ENCODE measurements at places on chromosomes 3 and 15. TPM values are rescaled to one million over a fixed set of nuclear protein-coding genes. Genes with fewer than 3 reads are reported as not detected.
A peak's percentile ranks its signal among the peaks of the same experiment; 100 is the strongest.

MST1R gene
- total RNA-seq, result 38.5 TPM

LTF gene
- 3.8 TPM for total RNA-seq

DPPA4 gene
- not detected for total RNA-seq

WDR76 gene
- total RNA-seq, result 3.0 TPM

GNB4 gene
- total RNA-seq, result 19.9 TPM

GRCh38 chr15:80483725-80484161, 79.6 kb downstream of the ARNT2 start:
- DNase-seq, result no peak

DNA sequence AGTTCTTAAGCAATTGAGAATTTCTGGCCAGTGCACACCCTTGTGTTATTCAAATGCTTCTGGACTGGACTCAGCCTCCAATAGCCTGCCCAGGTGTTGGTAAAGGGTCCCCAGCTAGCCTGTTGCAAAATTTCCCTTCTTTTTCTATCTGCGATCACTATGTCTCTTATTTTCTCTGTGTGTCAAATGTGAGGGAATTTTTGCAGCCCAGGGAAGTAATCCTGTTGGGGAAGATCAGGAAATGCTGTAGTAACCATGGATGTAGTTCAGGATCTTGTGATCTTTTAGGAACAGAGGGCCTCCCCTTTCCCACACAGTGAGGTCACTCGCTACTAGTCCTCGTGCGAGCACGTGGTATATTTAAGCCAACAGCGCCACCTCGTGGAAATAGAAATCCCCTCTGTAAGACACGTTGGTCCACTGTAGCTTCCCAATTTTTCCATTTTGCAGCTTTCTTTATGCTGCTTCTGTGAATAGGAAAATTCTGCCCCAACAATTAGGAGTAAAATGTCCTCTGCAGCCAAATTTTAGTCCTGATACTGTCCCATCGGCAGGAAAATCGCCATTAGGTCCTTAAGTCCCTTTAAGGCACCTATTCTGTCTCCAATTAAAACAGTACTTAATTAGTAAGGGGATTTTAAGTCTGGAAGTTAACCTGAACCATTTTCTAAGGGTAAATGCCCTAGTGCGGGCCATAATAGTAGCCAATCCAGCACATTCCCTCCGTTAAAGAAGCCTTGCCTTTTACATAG, 4.0 kb upstream of the SMCO1 start:
- peak; percentile 59 for DNase-seq

DNA sequence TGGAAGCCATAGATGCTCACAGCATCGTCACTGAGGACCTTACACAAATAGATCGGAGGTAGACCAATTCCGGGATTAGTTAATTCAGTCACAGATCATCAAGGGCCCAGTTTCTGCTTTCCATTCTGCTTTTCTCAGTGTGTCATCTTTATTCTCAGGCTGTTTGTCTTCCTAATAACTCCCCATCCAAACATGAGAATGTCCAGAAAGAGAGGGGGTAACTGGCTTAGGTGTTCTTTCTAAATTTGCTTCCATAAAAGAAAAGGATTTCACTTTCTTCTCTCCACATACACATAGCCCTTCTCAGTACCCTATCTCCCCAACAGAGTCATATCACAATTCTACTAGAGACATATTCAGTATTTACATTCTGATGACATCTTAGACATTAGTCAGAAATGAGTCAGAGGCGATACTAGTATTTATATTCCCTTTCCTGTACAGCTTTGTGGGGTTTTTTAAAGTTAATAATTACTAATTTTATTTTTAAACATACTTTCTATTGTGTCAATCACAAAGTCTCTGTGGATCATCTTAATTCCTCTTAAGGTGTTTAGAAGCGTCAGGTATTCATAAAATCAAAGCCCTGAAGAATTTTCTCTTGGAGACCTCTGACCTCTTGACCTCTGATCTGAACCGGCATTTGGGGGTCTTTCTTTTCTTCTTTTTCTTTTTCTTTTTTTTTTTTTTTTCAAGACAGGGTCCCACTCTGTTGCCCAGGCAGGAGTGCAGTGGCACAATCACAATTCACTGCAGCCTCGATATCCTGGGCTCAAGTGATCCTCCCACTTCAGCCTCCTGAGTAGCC, 24.3 kb upstream of the IL12A start:
- DNase-seq, result no peak

- DNase-seq, result no peak
Observed at GRCh38 chr3:97278506-97278905, 464.1 kb downstream of the EPHA6 start.
